ENCODE measurements at places on chromosomes 1 and 21.

- DNase-seq = no peak
Measured at GRCh38 chr1:14094611-14095400, 394.8 kb downstream of the PRDM2 start.

- no peak for DNase-seq
Measured at GRCh38 chr1:87219626-87220025, 109.1 kb upstream of the LMO4 start.

- DNase-seq = no peak
Measured at GRCh38 chr1:15286452-15286851, 39.4 kb downstream of the FHAD1 start.

DNA sequence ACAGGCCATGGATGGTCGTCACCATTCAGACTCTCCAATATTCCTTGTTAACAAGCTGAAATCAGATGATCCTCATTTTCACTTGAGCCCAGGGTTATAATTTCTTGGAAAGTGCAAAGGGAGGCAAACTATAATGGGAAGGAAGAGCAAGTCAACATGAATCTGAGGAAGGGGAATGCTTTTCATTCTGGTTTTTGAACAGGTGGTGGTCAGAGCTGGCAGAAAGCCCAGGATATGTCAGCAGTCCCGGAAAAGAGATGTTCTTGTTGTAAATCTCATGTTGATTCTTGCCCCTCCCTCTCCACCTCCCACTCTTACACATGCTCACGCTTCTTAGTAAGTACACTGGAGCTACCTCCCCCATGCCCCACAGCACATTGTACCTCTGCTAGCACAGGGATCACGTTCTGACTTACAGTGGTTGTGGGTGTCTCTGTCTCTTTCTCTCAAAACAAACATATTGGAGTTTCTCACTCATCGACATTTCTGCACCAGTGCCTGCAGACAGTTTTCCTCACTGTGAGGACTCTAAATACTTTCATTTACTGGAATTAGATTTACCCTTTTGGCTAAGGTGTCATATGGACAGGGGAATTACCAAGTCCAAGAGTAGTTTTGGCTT, 77.6 kb downstream of the XCL2 start:
- DNase-seq = no peak

GRCh38 chr1:19445417-19446342, 39.7 kb downstream of the CAPZB start:
- no peak for DNase-seq

Measured in amniotic stem cell (primary cell).